RKO (cell line): ENCODE measurements at places on chromosomes 5 and 9.

DNA sequence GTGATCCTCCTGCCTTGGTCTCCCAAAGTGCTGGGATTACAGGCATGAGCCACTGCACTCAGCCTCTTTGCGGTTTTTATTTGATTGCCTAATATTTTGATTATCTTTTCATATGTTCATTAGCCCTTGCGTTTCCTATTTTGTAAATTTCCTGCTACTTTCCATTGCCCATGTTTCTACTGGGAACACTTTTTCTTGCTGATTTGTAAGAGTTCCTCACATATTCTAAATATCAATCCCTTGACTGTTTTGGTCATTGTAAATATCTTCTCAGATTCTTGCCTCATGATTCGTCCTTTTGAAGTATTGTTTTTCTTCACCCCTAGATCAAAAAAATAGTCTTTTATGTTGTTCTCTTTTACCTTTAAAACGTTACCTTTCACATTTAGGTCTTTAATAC, 37.9 kb upstream of the TTC1 start:
- no peak for DNase-seq

DNA sequence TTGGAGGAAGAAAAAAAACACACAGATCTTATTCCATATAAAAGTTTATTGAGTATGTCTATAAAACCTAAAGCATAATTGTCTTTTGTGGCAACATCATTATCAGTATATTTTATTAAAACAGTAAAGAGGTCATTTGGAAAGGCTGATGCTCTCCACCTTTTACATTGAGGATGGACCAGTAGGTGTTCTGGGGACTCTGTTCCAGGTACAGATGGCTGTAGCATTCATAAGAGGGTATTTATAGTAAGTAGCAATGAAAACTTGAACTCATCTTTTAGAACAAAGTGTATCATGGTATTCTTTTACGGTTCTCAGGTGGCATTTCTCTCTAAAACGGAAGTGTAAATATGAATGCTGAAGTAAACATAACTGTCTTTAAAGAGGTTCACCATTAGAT, 1.8 kb downstream of the GABRA6 start:
- DNase-seq: no peak

DNA sequence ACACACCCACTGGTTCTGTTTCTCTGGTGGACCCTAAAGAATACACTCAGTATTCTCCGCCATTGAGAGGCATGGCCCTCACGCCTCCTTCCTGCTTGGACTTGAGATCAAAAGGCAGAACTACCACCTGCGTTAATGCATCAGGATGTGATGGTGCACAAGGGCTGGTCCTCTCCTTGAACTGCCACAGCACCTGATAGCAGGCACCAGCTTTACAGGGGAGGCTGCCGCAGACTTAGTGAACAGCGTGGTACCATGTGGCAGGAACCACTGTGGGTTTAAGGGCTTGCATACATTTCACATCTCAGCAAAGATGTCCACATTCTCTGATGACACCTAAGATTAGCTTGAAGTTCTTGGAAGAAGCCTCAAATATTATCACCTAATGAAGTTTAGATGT, 208.7 kb downstream of the GADD45G start:
- DNase-seq: no peak

DNA sequence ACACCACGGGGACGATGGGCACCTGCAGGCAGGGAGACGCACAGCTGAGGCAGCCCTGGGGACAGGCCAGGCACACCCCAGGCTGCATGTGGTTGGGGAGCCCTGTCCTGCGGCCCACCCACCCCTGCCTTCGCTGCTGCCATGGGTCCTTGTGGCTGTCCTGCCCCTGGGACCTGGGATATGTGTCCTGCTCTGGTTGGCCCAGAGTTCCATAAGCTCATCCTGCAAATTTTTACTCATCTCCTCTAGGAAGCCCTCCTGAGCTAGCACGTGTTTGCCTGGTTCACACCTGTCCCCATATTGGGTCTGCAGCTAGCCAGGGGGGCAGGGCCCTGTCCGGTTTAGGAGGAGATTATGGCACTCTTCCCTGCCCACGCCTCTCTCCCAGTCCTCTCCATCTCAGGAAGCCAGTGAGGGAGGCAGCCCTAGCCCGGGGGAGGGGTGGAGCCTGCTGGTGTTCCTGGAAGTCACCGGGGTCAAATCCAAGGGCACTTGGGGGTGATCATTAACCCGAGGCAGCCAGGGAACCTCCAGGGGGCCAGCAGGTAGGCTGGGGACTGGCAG, 12.2 kb downstream of the EGFL7 start:
- no peak for DNase-seq

- peak; percentile 68 for DNase-seq
These were observed 20.6 kb downstream of the SLC38A9 start for GRCh38 chr5:55691265-55692105.

DNA sequence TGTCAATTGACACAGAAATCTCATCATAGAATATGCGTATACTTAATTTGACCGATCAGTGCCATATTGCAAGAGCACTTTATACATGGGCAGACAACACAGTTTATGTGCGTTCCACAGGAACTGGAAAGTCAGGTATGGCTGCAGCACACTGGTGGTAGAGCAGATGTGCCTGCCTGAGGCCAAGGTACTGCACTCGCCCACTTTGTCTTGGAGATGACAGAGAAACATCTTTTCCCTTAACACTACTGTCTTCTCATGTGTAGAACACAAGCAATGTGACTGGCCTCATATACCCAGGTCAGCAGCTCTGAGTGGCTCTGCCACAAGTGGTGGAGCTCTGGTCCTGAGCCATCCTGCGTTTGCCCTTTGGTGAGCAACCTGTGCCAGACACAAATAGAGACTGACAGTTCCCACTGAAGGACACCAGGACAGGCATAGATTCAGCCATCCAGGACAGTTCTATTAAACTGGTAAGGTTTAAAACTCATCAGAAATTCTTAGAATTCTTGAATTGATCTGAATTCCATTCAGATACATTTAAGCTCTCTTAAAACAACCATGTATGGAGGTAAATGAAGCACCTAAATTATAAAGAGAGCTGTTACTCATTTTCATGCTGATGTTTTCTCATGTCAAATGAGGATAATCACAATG, 21.0 kb upstream of the PPP2CA start:
- no peak for DNase-seq

- no peak for DNase-seq
These were observed 23.5 kb downstream of the NTNG2 start for GRCh38 chr9:132185073-132186009.

DNA sequence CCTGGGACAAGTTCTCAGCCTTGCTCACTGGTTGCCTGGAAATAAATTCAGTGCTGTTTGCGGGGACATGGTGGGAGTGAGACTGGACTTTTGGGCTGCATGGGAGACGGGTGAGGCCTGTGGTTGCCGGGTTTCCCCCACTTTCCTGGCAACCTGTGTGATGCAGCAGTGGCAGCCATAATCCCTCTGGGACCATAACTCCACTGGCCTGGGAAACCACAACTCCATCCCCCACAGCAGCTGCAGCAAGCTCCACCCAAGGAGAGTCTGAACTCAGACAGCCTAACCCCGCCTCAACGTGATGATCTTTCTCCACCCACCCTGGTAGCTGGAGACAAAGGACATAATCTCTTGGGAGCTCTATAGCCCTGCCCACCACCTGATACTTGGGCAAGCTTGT, 349.9 kb downstream of the PIK3R1 start:
- DNase-seq: no peak

DNA sequence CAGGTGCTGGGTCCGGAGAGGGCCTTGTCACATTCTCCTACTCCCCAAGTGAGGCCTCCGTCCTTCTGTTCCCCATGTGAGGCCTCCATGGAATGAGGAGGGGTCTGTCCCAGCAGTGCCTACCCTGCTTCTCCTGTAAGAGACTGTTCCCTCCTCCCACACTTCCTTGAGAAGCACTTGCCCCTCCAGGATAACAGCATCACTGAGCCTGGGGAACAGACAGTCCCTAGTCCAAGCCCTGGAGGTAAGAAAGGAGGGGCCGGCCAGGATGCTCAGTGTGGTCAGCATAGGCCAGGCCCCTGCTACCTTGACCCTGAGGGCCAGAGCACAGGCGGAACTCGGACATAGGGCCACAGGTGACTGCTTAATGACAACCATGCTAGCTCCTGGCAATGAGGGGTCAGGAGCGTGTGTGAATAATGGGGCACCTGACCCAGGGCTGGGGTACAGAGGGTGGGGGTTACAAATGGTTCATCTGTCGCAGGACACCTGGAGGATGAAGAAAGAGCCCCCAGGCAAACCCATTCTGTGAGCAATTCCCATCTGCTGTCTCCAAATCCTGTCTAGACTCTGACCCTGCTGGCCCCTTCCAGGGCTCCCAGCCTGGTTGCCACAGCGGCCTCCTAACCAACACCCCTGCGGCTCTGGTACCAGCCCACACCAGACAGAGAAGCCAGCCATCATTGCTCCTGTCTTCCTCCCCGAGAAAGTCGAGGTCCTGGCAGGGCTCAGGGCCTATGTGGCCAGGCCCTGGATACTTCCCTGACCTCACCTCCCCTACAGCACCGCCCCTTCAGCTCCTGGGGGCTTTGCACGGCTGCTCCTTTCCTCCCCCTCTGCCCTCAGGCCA, 20.3 kb downstream of the RALGDS start:
- DNase-seq: no peak

- DNase-seq: no peak
These were observed 40.4 kb upstream of the UNC5A start for GRCh38 chr5:176769911-176770310.

DNA sequence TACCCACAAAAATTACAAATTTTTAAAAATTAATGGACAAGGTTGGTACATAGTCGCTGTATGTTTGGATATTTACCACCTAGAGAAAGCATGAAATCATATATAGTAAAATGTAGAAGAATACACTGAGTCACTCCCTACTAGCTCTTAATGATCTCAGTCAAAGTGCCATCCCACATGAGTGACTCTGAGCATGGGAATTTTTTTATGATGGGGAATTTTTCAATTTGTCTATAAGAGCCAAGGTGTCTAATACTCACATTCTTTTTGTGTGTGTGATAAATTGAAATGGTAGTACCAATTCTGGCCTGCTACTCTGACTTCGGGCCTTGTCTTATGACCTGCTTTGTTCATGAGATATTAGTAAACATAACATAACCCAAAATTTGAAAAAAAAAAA, 483.2 kb downstream of the CDH10 start:
- DNase-seq: peak; percentile 56
